ENCODE measurements at places on chromosomes 7 and 10. TPM values are rescaled to one million over a fixed set of nuclear protein-coding genes. Genes with fewer than 3 reads are reported as not detected.

DNA sequence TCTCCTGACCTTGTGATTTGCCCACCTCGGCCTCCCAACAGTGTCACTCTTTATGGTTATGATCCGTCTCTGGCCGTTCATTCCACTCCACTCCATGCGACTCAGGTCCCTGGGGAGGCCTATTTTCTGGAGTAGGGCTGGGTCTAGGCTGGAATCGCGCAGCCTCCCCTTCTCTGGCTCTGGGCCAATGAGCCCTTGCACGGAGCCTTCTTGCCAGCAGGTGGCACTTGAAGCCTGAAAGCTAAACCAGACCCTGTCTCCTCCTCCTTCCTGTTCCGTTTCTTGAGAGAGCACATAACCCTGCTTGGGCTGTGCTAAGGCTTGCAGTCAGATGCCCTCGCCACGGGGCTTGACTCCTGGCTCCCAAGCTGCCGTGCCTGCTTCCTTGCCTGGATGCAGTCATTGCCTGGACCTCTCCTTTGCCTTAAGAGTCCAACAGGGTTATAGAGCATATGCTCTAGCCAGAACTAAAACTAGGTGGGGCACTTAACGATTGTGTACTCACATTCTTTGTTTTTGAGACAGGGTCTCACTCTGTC, 9.6 kb upstream of the DNAJB12 start:
- peak; percentile 86 for DNase-seq

- peak; percentile 32 for DNase-seq
Measured at GRCh38 chr10:19817231-19817933, 1.1 kb downstream of the PLXDC2 start.

GRCh38 chr7:32887395-32887794, 4.2 kb downstream of the KBTBD2 start:
- no peak for DNase-seq

DNA sequence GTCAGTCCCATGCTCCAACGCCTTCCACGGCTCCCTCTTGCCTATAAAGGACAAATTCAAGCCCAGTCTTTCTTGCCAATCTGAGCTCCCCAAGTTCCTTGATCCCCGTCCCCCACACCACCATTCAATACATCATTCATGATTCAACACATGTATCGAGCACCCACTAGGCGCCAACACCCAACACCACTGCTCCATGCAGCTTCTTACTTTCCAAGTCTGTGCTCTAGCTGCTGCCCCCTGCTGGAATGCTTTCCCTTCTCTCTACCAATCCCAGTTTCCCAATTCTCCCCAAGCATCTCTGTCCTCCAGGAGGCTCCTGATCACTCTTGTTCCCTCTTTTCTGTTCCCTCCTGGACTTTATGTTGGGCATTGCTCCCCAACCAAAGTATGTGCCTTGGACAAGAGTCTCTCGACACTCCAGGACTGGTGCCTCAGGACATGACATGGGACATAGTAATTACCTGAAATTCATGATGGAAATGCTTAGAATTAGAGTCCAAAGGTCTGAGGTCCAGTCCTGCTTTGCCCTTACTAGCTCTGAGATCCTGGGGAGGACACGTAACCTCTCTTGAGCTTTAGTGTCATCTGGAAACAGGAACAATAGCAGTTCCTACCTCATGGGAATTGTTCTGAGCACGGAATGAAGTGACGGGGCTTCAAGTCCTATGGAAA, 172.7 kb downstream of the NEURL1 start:
- DNase-seq, result no peak

- DNase-seq, result no peak
Measured at GRCh38 chr7:124908259-124908658, 21.4 kb downstream of the POT1 start.

DNA sequence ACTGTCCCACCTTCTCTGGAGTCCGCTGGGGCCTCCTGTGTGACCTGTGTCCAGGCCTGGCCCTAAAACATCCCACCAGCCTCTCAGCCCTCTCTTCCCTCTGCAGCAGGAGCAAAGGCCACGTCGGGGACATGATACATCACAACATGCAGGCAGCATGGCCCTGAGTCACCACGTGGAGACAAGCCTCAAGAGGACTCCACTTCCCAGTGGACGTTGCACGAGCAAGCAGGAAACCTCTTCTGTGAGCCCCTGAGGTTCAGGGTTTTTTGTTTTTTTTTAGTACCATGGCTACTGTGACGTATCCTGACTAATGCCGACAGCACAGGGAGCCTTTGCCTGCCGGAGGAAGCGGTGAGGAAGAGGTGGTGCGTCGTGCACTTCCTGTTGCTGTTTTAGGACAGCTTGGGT, 165.9 kb downstream of the DNAJB6 start:
- peak; percentile 6 for DNase-seq

- no peak for DNase-seq
Measured at GRCh38 chr10:83372646-83373045, 766.7 kb upstream of the GHITM start.

GRCh38 chr10:86199041-86199440, 167.6 kb downstream of the GRID1 start:
- no peak for DNase-seq

- no peak for DNase-seq
Measured at GRCh38 chr7:150311146-150311545, 12.0 kb upstream of the LRRC61 start.

- no peak for DNase-seq
Measured at GRCh38 chr7:83117466-83117865, 45.2 kb downstream of the PCLO start.

- no peak for DNase-seq
Measured at GRCh38 chr10:111944331-111944730, 239.2 kb downstream of the GPAM start.

GRCh38 chr7:138276891-138277290, 183.2 kb upstream of the TRIM24 start:
- no peak for DNase-seq

TRPV6 gene
- polyA plus RNA-seq, result 8.1 TPM

MCM10 gene
- 8.4 TPM for polyA plus RNA-seq

NAT16 gene
- 0.05 TPM for polyA plus RNA-seq

LIPM gene
- not detected for polyA plus RNA-seq

ZNF438 gene
- 10.5 TPM for polyA plus RNA-seq

HGF gene
- 32.1 TPM for polyA plus RNA-seq

KCNK18 gene
- not detected for polyA plus RNA-seq
